ENCODE measurements at places on chromosomes 12 and 14.

DNA sequence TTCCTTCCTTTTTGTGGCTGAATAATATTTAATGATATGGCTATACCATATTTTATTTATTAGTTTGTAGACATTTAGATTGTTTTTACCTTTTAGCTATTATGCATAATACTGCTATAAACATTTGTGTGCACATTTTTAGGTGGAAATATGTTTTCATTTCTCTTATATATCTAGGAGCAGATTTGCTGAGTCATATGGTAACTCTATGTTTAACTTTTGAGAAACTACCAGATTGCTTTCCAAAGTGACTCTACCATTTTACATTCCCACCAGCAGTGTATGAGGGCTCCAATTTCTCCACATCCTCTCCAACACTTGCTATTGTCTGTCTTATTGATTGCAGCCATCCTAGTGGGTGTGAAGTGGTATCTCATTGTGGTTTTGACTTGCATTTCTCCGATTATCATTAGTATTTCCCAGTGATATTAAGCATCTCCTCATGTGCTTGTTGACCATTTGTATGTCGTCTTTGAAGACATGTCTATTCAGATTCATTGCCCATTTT, 160.2 kb downstream of the KICS2 start:
- DNase-seq, result no peak

DNA sequence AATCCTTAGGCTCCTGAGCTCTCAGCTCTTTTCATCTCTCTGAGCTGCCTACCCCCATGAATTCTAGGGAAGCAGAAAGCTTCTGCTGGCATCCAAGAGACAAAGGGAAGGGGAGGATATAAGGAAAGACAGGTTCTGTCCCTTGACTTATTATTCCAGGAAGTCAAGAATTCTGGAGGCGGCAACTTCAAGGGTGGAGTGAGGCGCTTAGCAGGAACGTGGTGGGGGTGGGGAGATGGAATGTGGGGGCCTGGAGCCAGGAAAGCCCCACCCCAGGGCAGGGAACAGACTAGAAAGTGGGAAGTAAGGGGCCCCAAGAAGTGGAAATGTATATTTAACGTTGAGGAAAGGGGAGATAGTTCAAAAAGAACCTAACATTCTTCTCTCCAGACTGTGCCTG, 1.4 kb downstream of the CALCOCO1 start:
- DNase-seq, result no peak

- DNase-seq, result no peak
These were observed 599.9 kb downstream of the SOX5 start for GRCh38 chr12:23349564-23349963.

DNA sequence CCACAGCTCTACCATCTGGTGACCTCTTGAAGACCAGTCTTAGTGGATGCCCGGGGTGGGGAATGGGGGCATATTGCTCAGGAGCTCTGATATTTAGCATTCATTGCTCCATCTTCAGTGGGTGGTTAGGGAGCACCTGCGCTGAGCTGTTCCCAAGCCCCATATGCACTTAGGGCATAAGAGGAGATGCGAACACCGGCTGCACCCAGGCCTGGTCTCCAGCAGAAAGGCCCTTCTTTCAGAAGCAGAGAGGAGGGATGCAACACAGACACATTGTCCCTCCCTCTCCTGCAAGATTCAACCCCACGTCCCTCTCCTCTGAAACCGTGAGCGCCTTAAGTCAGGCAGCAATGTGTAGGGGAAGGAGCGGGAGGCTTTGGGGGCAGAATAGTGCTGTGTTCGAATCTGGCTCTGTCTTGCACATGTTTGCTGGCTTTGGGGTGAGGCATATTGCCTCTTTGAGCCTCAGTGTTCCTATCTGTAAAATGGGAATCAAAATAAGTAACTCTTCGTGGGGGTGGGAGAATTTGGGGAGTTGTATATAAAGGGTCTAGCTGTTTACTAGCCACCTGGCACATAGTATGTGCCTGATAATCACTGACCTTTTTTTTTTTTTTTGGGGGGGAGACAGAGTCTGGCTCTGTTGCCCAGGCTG, 87.7 kb downstream of the FOXN4 start:
- DNase-seq, result no peak

GRCh38 chr14:24224618-24225071, 7.5 kb downstream of the NEDD8 start:
- no peak for DNase-seq

- no peak for DNase-seq
These were observed 45.5 kb downstream of the FGD4 start for GRCh38 chr12:32444895-32445294.

GRCh38 chr12:48512855-48513254, 12.6 kb upstream of the OR8S1 start:
- DNase-seq, result no peak

- no peak for DNase-seq
These were observed 87.3 kb downstream of the PHLDA1 start for GRCh38 chr12:75944097-75944904.

DNA sequence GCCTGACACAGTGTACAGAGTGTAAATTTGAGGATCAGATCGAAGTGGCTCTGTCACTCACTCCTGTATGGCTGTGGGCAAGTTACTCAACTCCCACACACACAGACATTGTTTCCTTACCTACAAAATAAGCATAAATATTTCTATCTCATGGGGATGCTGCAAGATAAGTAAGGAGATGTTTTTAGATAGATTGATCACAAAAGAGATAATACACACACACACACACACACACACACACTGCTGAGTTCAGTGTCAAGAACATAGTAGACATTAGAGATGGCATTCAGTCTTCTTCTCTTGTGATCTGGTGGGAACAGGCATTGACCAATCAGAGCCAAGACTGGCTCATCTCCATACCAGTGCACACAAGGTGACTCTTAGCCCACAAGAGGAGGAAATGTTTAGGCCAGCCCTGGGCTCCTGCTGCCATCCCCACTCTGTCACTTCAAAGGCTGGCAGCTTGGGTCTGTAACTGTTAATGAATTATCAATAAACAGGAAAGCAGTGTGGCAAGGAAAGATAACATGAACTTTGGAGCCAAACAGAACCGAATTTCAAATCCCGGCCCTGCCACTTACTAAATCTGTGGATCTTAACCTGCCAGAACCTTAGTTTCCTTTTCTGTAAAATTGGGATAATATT, 3.4 kb upstream of the RNASE8 start:
- no peak for DNase-seq

DNA sequence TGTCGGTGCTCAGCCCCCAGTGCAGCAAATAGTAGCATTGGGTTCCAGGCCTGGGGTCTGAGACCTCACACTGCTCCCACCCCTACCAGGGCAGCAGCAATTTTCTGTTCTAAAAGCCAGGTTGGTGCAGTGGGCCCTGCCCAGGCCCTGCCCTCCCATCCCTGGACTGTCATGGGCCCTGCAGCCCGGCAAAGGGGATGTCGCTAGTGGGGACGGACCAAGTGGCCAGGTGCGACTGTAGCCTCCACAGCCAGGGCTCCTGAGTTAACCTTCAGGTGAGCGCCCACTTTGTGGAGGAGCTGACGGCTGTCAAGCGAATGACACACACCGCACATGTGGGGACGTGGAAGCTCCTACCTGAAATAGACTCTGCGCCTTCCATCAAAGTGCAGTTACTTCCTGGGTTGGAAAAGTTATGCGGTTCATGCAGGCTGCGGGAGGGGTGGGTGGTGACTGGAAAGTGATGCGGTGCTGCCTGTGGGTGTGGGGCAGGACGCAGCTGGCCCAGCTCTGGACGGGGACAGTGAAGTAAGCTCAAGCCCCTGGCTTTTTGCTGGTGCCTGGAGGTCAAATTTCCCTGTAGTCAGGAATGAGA, 1.5 kb downstream of the INF2 start:
- DNase-seq, result no peak

DNA sequence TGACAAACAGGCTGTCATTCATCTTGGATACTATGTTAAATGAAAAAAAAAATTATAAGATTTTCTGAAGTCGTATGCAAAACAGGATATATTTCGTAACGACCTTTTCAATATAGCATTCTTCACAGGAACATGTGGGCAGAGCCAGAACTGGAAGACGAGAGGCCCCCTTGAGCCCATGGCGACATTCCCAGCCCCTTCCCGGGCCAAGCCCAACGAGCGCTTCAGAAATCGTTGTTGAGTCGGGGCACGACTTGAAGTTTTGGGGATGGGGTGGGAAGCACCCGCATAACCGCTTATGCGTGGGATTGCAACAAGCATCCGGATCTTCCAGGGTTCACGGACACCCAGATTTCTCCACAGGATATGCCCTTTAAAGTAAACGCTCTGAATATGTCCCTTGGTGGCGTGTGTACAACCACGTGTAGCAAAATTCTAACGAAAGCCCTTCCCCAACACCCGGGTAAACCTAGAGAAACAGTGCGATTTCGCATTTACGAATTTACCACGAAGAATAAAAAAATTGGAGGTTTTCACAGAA, 736 bp downstream of the C14orf39 start:
- DNase-seq, result no peak

DNA sequence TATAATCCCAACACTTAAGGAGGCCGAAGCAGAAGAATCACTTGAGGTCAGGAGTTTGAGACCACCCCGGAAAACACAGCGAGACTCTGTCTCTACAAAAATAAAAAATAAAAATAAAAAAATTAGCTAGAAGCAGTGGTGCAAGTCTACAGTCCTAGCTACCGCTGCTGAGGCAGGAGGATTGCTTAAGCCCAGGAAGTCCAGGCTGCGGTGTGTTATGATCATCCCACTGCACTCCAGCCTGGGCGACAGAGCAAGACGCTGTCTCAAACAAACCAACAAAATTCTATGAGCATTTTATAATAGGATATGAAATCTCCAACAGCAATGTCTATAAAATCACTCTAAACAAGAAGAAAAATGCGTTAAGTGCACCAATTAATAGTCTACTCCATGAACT, 75.3 kb downstream of the PPP1R12A start:
- no peak for DNase-seq

GRCh38 chr12:31954925-31955858, 4.0 kb upstream of the RESF1 start:
- no peak for DNase-seq

DNA sequence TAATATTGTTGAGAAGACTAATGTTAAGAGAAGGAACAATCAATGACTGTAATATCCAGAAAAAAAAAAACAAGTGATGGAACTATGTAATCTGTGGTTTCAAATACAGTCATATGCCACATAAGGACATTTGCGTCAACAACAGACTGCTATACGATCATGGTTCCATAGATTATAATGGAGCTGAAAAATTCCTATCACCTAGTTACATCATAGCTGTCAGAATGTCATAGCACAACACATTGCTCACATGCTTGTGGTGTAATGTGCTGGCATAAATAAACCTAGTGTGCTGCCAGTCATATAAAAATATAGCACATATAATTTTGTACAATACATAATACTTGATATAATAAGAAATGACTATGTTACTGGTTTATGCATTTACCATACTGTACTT, 653.5 kb downstream of the TRHDE start:
- DNase-seq, result no peak

GRCh38 chr14:78446807-78447206, 276.6 kb downstream of the NRXN3 start:
- no peak for DNase-seq

DNA sequence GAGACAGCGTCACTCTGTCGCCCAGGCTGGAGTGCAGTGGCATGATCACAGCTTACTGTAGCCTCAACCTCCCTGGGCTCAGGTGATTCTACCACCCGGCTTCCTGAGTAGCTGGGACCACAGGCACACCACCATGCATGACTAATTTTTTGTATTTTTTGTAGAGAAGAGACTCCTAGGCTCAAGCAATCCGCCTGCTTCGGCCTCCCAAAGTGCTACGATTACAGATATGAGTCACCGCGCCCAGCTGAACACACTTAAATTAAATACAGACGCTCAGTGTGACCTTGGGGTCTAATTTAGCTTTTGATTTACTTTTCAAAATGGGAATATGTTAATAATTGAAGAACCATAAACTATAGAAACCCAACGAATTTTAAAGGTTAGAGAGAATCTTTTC, 77.2 kb downstream of the C2CD5 start:
- no peak for DNase-seq

- peak; percentile 75 for DNase-seq
These were observed at the start of gene PIANP for GRCh38 chr12:6700646-6701051. PIANP (minus strand) TSS chr12:6700815; CDS start chr12:6698061, 2,754 bp downstream.

DNA sequence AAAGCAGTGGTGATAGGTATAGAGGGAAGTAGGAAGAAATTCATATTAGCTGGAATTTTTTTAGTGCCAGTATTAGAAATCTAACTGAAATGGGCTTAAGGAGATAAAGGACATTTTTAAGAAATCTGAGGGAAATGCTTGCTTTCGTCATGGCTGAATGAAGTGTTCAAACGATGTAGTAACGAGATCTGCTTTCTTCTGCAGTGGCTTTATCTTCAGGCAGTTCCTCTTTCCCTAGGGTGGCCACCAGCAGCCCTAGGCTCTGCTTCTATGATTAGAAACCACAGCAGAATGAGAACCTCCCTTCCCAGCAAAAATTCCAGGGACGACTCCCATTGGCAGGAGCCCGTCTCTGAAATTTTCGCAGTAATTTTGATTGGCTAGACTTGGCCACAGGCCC, 163.9 kb upstream of the FRMD6 start:
- no peak for DNase-seq

DNA sequence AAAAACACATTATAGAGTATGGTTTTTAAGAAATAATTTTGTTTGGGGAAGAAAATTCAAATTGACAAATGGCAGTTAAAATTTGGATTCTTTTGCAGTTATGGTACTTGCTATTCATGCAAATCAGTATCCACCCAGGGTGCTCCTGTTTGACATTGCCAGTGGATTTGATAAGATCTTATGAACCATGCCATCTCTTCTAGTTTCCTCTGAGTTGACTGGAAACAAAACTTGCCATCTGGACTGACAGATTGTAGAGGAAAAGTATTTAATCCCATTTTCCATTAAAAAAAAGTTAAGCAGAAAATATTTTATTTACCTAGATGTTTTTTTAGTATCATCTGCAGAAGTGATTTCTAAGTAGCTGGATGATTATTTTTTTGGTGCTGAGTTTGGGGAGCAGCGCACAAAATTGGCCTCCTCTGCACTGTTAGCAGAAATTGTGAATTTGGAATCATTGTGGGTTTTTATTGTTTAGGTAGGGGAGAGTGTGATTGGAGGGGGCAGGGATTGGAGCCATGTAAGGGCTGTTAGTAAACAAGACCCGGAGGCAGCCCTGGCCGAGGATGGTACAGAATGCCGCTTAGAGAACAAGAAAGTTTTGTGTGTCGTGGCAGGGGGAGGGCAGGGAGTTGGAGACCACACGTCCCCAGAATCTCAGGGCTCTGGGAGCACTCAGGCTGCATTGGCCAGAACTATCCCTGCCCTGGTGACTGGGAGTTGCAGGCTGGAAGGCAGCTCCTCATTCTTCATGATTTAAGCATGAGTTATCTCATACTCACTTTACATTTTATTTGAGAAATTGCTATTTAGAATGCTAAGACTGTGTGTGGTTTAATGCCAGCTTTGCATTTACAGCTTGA, 56.6 kb downstream of the WDR20 start:
- DNase-seq, result no peak

DNA sequence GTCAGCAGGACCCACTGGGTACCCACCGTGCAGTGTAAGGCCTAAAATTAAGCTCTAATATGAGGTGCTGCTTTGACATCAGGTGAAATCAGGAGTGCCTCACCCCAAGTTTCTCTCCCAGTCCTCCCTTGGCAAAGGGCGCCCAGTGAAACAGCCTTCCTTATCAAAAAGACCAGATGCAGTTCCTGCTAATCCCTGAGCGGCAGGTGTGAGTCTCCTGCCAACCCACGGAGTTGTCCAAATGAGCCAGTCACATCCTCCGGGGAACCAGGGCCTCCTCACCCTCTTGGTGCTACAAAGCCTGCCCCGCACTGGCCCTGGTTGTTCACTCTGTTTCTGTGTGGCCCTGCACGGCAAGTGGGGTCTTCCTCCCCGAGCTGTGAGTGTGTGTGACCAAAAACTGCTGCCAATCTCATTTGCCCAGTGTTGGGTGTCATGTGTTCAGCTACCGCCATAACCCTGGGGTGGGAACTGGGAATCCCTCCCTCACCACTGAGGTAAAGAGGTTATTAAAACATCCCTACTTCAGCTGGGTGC, 20.2 kb upstream of the P2RX4 start:
- DNase-seq, result no peak
